Endothelial cell of coronary artery (primary cell): ENCODE measurements at places on chromosomes 6 and 20. TPM values are rescaled to one million over a fixed set of nuclear protein-coding genes. Genes with fewer than 3 reads are reported as not detected.

Gene IYD
- total RNA-seq, result not detected in 2 replicates

Gene MUCL3
- not detected in 2 replicates for total RNA-seq

Gene KIAA1755
- under 0.01 and 2.4 TPM in 2 replicates for total RNA-seq

Gene FOXA2
- total RNA-seq, result not detected in 2 replicates

Gene HCRTR2
- total RNA-seq, result not detected in 2 replicates

Gene MYBL2
- total RNA-seq, result 10.3 and 20.7 TPM in 2 replicates

Gene GNRH2
- 0.18 TPM in 1 of 2 replicates, not detected in the other for total RNA-seq

Gene COL12A1
- 9.0 and 26.4 TPM in 2 replicates for total RNA-seq

Gene RUNX2
- total RNA-seq, result 0.09 TPM in 1 of 2 replicates, not detected in the other

Gene POPDC3
- 0.19 and 0.90 TPM in 2 replicates for total RNA-seq
